ENCODE measurements at places on chromosomes 16 and 17.

- no peak for DNase-seq
Observed at GRCh38 chr17:65088621-65089360, 32.3 kb upstream of the GNA13 start.

GRCh38 chr16:77917971-77918370 is 104.4 kb upstream of the CLEC3A start:
- DNase-seq, result no peak

- no peak for DNase-seq
Observed at GRCh38 chr17:39063681-39064069, 87.8 kb downstream of the PLXDC1 start.

GRCh38 chr16:72060405-72060804 is 2.6 kb upstream of the HPR start:
- DNase-seq, result no peak

DNA sequence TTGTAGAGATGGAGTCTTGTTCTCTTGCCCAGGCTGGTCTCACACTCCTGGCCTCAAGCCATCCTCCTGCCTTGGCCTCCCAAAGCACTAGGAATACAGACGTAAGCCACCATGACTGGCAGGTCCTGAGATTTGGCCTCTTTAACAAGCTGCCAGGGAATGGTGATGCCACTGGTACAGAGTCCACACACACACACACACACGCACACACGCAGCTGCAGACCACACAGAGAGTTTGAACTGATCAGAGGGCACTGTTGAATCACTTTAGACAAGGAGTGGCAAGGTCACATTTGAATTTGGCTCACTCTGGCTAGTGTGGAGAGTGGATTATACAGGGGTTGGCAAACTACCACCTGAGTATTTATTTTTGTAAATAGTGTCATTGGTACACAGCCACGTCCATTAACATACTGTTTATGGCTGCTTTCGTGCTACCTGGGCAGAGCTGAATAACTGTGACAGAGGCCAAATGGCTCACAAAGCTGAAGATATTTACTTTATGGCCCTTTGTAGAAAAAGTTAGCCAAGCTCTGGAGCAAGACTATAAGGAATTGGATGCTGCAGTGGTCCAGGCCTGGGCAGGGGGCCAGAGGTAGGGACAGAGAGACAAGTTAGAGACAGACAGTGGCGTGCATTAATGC is 9.9 kb downstream of the ITPRIPL2 start:
- DNase-seq, result no peak

DNA sequence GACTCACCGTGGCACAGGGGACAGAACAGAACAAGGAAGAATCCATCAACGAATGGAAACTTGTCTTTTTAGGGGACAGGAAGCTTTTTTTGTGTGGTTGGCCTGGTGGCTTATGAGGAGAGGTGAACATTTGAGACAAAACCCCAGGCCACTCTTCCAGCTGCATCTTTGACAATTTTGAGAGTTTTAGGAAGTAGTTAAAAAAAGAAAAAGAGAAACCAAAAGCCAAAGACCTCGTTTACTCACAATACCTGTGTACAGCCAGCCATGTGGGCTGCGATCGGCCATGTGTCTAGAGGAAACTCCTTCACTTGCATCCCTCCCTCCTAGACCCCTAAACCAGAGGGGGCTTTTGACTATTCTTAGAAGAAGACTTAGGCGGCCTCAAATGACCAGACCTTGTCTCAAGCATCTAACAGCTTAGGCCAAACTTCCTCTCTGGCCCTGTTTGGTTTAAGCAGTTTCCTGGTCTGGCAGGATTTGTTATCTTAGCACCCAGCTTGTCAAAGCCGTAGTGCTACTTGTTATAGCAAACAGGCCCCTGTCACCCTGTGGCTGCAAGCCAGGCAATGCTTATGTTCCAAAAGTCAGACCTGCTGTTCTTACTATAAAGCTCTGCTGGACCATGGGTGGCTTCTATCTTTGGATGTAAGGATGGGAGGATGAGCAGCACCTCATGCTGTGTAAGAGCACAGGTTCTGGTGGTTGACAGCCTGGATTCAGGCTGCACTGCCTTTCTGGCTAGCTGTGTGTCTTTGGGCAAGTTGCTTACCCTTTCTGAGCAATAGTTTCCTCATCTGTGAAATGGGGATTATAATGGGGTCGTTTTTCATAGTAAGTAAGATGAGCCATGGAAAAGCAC is 17.7 kb downstream of the KSR1 start:
- DNase-seq, result no peak

- DNase-seq, result no peak
Observed at GRCh38 chr16:19785512-19786130, 67.5 kb downstream of the IQCK start.

All from NCI-H2171 treated with DMSO at 0.1 percent for 48 hours (cell line).